ENCODE measurements at places on chromosomes 5 and 9.

DNA sequence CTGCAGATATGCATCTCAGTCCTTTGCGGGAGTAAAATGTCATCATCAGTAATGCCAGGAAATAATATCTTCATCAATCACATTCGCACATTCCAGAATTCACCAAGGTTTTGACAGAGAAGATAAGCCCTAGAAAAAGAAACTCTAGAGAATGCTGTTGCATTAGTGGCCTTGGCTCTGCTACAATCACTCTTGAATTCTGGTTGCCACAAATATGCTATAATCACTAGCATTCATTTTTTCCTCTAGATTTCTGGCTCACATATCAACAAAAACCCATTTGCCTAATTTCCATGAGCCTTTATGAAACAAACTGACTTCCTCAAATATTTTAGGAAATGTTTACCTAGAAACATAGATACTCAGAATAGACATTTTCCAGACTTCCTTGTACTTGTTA is 653.4 kb downstream of the ANXA1 start:
- DNase-seq: no peak

GRCh38 chr9:130352081-130352480 is 86.5 kb downstream of the HMCN2 start:
- no peak for DNase-seq

- no peak for DNase-seq
These were observed 60.1 kb upstream of the BASP1 start for GRCh38 chr5:17157294-17157693.

- DNase-seq: no peak
These were observed 159.4 kb downstream of the ARHGAP26 start for GRCh38 chr5:142929587-142929986.

DNA sequence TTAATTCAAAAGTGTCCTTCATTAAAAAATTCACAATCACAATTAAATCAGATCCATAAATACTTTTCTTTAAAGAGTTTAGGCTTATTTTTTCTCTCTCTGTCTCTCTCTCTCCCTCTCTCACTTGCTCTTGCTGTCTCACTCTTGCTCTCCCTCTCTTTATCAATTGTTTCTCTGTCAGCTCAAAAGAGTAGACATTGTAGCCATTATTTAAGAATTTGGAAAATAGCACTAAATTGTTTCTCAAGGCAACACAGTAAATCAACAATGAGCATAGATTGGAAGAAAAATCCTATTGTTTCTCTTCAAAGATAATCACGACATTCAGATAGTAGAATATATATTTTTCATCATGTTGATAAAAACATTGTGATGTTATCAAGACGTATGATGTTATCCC is 1114.0 kb downstream of the PTPRD start:
- no peak for DNase-seq

DNA sequence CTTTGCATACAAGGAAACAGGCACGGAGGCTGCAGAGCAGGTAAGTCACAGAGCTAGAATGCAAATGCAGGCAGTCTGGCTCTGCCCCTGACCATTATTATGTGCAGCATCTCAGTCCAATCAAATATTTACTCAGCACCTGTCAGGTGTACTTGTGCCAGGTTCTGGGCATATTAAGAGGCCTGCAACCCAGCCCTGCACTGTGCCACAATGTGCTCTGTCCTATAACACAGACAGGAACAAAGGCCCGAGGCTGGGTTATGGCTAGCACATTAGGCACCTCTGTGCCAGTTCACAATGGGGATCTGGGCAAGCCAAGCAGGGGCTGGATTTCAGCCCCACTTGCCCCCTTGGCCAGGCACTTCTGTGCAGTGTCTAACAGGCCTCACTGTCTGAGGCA is 14.0 kb downstream of the ARL15 start:
- no peak for DNase-seq

DNA sequence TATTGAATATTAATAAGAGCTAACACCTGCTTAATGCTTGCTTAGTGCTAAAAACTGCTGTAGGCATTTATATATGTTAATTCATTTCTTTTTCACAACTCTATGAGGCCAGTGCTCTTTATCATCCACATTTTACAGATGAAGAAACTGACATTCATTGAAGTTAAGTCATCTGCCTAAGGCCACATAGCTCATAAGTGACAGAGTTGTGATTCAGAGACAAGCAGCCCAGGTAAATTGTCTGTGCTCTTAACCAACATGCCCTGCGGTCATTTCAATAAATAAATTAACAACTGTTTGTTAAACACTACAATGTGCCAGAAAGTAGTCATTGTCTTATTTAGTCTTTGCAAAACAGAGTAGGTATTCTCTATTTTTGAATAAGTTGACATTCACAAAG is 1354.4 kb upstream of the C9orf72 start:
- no peak for DNase-seq

DNA sequence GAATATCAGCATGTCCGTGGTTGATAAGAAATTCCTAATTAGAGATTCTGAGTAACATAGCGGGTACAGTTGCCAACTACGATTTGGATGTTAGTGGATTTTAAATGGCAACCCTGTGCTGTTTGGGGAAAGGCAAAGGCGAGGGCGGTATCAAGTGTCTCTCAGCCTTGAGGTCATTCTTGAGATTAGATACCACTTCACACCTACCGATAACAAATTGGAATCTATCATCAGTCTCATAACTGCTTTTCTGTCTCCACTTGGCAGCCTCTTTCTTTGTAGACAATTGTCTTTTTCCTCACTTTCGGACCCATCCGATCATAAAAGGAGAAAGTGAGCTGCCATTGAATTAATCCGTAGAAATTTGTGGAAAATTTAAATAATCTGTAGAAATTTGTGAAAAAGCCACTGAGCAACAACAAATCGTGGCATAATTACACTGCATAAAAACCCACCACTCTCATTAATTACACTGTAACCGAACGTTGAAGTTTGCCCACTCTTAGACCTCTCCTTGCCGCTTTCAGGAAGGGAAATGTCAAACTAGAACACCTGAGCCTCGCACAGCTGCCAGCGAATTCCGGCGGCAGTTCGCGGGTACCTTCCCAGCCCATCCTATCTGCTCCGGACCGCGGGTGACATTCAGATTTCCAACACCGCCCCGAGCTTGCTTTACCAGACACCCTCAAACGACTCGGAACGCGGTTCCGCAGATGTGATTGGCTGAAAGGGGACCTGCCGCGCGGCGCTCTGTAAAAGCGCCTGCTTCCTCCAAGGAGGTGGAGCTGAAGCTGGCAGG is 849 bp upstream of the RGMB start:
- DNase-seq: peak; percentile 82

GRCh38 chr5:329768-330167 is 8.3 kb downstream of the AHRR start:
- no peak for DNase-seq

- DNase-seq: no peak
These were observed 58.4 kb upstream of the TRIM32 start for GRCh38 chr9:116628716-116629115.

GRCh38 chr9:121558473-121558872 is 58.8 kb upstream of the GGTA1 start:
- no peak for DNase-seq

- DNase-seq: no peak
These were observed 141.8 kb downstream of the DMXL1 start for GRCh38 chr5:119212676-119213075.

DNA sequence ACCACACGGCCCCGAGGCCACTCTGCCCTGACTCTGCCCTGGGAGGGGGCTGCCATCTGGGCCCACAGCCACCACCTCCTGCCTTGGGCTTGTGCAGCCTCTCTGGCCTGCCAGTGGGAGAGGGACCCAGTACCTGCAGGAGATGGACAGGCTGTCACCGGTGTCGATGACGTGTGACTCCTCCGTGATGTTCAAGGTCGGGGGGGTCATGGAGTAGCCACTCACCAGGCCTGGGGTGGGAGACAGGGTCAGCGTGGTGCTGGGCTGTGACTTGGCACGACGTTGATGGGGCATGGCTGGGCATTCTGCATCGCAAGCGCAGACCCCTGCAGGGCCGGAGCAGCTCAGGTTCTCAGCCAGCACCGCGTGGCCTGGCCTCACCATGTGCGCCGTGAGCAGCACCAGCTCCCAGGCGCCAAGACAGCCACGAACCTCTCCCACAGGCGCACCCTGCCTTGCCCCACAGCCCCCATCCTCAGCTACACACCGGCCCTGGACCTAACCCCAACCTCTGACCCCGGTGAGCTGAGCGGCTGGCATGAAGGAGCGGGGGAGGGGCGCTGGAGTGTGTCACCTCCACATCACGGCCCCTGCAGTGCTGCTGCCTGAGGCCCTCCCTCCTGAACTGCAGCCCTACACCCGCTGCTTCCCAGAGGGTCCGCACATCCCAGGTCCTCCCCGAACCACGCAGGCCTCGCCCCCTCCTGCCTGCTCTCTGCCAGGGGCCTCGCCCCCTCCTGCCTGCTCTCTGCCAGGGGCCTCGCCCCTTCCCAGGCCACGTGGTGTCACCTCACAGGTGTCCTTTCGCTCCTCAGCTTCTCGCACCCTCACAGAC is 17.6 kb downstream of the FLT4 start:
- DNase-seq: no peak

DNA sequence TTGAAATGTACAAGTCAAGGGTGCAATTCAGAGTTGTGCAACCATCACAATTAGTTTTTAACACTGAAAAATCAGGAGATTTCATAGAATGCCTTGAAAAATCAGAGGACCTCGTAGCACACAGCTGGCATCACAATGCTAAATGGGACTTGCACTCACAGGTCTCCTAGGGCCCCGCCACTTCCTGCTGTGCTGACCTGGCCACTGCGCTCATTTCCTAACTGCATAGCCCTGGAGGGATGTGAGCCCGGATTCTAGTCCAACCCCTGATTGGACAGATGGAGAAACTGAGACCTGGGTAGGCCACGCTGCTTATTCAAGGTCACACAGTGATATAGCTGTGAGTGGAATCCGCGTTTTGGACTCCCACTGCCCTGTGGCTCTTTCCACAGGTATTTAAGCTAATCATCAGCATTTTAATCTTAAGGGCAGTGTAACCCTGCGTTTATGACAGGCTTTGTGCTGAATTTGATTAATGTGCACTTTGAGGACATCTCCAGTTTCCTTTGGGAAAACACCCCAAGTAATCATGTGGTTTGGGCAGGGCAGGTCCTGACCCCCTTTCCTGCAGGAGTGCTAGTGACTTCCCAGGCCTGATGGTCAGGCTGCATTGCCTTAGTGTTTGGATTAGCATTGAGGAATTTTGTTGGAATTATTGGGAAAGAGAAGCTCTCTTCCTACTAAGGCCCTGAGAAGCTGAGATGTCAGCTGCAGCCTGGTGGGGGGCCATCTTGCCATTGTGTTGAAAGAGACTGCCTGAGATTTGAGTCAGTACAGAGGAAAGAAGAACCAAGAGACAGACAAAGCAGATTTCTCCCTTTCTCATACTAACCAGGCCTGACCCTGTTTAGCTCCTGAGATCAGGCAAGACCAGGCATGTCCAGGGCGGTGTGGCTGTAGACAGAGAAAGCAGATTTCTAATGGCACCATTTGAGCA is 36.2 kb downstream of the STC2 start:
- DNase-seq: no peak

- DNase-seq: no peak
These were observed 23.9 kb downstream of the IRF1 start for GRCh38 chr5:132466433-132467286.

GRCh38 chr5:132470010-132470392 is 20.6 kb downstream of the IRF1 start:
- no peak for DNase-seq

GRCh38 chr5:58544195-58544594 is 38.7 kb upstream of the RAB3C start:
- DNase-seq: no peak

All from NCI-H1436 treated with DMSO at 0.1 percent for 48 hours (cell line).